ENCODE measurements at places on chromosomes 5 and 9.

GRCh38 chr5:19002111-19002510 is 985.9 kb downstream of the CDH18 start:
- no peak for DNase-seq

- DNase-seq = no peak
Observed at GRCh38 chr5:132260051-132260450, 2.6 kb downstream of the PDLIM4 start.

GRCh38 chr9:91421971-91422757 is 1.5 kb downstream of the NFIL3 start:
- DNase-seq = no peak

DNA sequence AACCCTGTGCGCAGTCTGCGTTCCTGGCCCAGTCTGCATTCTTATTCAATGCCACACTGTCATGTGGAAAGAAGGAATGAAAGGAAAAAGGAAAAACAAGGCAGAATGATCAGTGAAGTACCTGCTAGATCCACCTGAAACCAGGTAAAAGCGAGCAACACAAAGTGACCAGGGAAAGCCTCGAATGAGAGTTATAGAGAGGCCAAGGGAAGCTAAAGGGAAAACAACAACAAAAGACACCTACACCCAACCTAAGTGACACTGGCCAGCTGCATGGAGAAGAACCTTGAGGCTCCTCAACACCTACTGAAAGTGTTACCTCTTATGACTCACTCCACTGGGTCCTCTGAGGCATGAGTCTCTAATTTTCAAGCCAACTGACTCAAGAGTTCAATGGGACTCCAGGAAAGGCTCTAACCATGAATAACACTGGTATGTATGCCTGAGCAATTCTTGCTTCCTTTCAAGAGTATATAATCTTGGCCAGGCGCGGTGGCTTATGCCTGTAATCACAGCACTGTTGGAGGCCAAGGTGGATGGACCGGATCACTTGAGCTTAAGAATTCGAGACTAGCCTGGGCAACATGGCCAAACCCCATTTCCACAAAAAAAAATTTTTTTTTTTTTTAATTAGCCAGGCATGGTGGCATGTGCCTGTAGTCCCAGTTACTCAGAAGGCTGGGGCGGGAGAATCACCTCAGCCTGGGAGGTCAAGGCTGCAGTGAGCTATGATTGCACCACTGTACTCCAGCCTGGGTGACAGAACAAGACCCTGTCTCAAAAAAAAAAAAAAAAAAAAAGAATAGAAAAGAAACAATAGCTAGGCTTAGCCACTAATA is 29.0 kb downstream of the MTMR12 start:
- no peak for DNase-seq

DNA sequence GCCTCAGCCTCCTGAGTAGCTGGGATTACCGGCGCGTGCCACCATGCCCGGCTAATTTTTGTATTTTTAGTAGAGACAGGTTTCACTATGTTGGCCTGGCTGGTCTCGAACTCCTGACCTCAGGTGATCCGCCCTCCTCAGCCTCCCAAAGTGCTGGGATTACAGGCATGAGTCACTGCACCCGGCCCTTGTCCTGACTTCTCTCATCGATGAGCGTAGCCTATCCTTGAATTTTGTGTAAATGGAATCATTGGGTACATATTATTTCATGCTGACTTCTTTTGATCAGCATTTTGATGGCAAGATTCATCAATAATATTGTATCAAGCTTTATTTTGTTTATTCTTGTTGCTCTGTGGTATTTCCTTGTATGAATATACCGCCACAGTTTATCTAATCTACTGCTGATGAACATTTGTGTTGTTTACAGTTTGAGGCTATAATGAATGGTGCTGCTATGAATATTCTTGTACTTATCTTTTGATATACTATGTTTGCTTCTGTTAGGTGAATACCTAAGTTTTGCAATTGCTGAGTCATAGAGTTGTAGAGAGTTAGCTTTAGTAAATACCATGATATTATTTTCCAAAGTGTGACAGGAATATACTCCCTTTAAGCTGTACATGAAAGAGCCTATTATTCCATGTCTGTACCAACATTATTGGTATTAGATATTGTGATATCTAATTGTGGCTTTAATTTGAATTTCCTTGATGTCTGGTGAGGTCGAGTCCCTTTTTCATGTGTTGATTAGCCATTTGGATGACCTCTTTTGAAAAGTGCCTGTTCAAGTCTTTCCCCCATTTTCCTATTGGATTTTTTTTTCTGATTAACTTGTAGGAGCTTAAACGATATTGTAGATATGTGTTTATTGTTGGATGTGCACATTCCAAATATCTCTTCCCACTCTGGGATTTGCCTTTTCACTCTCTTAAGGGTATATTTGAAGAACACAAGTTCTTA is 107.5 kb downstream of the RGS3 start:
- DNase-seq = no peak

GRCh38 chr5:125877248-125877647 is 546.0 kb upstream of the GRAMD2B start:
- DNase-seq = no peak

GRCh38 chr5:165460911-165461310 is 1955.5 kb downstream of the MAT2B start:
- no peak for DNase-seq

DNA sequence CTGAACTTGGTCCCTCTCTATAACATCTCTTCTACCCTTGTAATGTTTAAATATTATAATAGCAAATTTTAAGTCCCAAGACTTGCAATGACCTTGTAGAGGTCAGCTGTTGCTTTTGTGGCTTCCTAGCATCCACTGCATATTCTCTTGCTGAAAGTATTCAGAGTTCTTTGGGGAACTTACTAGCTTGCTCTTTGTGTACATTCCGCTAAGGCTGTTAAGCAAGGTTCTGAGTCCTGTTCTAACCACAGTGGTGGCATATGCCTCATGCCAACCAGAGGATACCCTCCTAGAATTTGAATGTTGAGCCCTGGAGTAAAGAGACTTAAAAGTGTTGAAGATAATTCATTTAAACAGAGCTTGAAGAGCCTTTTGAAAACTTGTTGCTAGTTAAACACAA is 570.9 kb downstream of the TLE1 start:
- no peak for DNase-seq

GRCh38 chr5:31215236-31215635 is 21.8 kb downstream of the CDH6 start:
- DNase-seq = no peak

DNA sequence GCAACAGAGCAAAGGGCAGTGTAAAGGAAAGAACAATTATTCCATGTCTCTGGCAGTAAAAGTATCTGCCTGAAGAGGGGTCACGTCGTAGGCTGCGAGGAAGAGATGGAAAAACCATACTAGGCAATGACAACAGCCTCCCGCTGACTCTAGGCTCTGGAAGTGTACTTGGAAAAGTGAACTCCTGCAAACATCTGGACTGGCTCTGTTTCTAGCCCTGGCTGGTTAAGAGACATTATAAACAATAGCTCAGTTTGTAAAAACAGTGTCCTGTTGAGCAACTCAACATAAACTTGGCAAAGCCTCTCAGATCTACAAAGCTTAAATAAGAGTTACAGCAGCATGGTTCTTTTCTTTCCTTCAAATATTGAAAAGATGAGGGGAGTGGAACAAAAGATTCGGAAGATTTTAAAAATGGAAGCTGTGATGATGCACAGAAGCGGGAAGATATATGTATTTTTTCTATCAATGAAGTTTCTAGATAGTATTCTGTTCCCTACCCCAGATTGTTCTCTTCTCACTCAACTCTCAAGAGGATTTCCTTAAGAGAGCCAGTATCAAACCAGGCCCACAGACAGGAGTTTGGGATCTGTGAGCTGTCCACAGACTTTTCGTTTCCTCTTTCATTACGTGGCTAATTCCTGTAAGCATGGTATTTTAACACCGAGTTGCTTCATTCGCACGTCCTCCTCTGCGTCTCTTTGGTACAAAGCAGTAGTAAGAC is 79.4 kb downstream of the SPTLC1 start:
- DNase-seq = peak; percentile 87

DNA sequence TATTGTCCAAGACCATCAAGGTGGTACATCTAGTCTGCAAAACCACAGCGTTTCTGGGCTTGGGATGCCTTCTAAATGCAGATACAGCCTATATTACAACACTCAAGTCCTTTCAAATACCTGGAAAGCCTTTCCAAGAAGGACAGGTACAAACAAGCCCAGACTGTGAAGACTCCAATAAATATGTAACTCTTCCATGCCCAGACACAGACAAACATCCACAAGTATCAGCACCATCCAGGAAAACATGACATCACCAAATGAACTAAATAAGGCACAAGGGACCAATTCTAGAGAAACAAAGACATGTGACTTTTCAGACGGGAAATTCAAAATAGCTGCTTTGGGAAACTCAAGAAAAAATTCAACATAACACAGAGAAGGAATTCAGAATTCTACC is 152.7 kb upstream of the POC5 start:
- DNase-seq = no peak

GRCh38 chr5:179137016-179137642 is 77.0 kb downstream of the ZNF354C start:
- DNase-seq = no peak

DNA sequence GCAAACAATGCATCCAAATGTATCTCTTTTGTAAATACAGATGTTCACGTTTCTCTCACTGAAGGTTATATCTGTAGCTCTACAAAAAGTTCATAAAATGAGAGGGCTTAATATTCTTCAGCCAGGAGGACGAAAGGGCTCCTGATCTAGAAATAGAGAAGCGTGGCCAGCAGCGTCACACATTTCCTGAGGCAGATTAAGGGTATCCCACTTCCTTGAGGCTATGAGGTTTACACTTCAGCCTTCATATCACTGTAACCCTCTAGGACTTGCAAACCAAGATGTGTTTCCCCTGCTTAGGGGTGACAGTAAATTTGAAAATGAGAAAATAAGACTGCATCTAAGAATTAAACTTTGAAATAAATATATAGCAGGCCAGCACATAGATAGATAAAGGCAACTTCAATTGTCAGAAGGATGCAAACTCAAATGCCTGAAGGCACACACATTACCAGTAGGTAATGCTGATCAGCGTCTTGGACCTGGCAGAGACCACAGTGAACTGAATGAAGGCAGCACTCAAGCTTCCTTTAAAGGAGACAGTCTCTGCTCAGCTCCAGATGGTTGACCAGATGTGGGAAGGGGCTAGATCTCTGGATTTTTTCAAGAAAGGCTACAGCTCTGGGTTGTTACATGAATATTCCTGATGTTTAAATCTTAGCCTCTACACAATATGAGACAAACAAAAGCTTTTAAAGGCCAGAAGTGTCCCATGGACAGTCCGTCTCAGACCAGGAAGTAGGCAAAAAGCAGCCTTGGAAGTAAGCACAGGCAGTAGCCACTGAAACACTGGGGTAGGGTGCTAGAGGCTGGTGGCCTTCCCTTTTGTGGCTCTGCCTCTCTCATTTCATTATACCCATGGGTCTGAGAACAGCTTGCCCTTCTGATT is 197.7 kb downstream of the MCTP1 start:
- DNase-seq = no peak

GRCh38 chr9:136171009-136171800 is 33.7 kb downstream of the LHX3 start:
- no peak for DNase-seq

DNA sequence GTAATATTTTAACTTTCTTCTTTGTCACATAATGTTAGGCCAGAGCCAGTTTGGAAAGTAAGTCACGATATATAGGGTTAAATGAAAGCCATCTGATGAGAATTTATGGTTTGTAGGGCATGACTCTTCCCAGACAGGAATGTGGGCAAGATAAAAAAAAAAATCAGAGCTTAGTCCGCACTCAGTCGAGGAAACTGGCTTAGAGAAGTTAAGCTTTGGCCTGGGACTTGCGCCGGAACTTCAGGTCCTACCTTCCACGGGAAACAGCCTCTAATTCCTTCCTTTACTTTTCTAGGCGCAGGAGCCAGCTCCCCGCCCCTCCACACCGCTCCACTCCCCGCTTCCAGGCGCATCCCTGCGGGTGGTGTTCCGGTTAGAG is 475 bp downstream of the DDX31 start:
- DNase-seq = no peak

- no peak for DNase-seq
Observed at GRCh38 chr5:132530946-132531345, 12.4 kb downstream of the IL5 start.

GRCh38 chr5:40842351-40842750 is 1.2 kb downstream of the CARD6 start:
- DNase-seq = peak; percentile 13

GRCh38 chr5:137566118-137566541 is 67.0 kb upstream of the SPOCK1 start:
- no peak for DNase-seq

DNA sequence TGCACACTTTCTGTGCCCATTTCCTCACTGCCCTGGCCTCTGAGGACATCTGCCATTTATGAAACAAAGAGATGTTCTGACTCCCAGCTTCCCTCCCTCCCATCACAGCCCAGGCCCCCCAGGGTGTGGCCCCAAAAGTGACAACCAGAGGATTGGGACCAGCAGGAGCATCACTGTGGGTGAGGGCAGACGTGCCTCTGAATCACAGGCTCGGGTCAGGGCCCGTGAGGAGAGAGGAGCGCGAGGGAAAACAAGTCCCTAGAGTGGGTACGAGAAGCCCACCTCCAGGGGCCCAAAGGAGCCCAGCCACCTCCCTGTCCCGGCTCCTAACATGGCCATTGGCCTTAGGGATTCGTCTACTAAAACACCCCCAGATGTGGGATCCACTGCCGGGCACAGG is 138.0 kb upstream of the FSTL4 start:
- DNase-seq = no peak

DNA sequence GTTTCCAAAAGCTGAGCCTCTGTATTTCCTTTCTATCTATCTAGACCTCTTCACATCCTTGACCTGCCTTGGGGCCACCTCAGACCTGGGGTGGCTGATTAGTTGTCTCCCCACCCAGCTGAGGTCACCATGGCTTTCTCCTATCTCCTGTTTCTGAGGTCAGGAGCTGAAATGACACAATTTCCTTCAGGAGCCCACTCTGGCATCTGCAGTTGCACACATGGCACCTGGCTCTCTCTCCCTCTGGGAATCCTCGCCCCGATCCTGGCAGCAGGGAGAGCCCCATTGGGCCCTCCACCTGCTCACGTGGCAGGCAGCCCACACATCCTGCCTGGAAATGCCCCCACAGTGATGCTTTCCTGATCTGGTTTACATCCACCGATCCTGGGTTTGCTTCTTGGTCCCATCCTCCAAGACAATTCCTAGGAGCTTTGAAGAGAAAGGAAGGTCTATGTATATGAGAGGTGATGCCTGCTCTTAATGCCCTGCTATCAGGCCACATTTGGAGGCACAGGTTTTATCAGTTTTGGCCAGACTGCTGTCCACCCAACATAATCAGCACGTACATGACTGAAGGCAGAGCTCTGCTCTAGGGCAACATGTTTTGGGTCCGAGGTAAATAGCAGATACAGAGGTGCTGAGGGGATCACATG is 53.7 kb downstream of the MARCHF3 start:
- DNase-seq = no peak

- DNase-seq = peak; percentile 88
Observed at GRCh38 chr5:158382473-158382872, 523.5 kb upstream of the CLINT1 start.

Measured in AG04450 (cell line).